Left renal pelvis (tissue), 4 donors: ENCODE measurements at places on chromosomes 1 and 21. TPM values are rescaled to one million over a fixed set of nuclear protein-coding genes. Genes with fewer than 3 reads are reported as not detected.
A peak's percentile ranks its signal among the peaks of the same experiment; 100 is the strongest.

- no peak for DNase-seq
Measured at GRCh38 chr1:24987875-24988557, 57.9 kb upstream of the RUNX3 start.

- no peak for DNase-seq
Measured at GRCh38 chr1:218658269-218658668, 313.1 kb downstream of the TGFB2 start.

DNA sequence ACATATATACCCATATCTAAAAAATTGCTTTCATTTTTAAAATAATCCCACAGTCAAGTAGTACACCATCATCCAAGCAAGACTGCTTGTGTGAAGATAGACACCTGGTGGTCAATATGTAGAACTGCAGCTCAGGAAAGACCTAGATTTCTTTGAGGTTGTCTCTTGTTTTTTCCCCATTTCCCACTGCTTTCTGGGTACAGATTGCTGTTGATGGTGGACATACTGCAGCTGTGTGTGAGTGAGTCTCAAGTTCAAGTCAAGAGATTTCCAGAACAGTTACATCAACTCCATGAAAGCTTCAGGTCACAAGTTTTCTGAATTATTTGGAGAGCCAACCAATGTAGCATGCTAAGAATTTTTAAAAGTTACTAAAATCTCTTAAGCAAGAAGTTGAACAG, 306.4 kb downstream of the DUSP10 start:
- DNase-seq: peak; percentile 29

DNA sequence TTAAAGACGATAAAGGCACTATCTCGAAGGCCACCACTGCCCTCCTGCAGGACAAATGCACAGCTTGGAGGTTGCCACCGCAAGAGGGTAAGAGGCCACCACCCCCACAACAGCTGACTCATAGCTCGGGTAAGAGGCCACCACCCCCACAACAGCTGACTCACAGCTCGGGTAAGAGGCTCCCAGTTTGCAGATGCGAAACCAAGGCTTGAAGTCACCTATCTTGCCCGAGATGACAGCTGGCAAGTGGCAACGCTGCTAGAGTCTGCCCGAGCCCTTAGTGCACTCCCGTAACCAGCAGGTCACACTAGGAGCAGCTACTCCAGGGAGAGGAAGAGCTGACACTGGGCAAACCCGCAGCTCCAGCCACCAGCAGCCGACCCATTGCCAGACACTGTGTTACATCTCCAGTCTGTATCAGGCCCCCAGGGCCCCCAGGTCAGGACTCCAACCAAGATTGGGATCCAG, 17.1 kb upstream of the SPSB1 start:
- DNase-seq: no peak

The RGS16 gene
- polyA plus RNA-seq: 0.82 TPM
